ENCODE measurements at places on chromosomes 16 and 17.
A peak's percentile ranks its signal among the peaks of the same experiment; 100 is the strongest.

GRCh38 chr17:78645421-78646295 is 68.5 kb upstream of the DNAH17 start:
- DNase-seq, result peak; percentile 55

- no peak for DNase-seq
Measured at GRCh38 chr17:8555062-8555461, 75.5 kb downstream of the MYH10 start.

DNA sequence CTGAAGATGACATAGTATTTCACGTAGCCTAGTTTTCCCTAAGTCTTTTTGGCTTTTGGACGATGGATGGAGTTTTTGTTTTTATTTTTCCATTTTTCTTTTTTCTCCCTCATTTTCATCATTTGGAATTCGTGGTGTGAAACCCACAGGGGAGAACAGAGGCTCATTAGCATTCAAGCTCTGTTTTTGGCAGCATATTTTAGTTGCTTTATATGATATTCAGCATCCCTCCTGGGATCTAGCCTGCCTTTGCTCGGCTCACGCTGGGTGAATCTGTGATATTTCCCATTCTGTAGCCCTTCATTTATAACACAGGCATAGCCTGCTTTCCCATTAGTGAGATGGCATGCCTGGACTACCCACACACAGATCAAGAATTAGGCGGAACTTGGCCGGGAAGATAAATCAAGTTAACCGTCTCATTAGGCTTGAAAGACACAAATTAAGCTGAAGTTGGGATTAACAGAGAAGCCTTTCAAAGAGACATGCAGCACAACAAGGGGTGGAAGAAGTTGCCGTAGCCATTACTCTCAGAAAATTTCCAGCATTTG is 20.1 kb upstream of the CLEC19A start:
- DNase-seq, result no peak

DNA sequence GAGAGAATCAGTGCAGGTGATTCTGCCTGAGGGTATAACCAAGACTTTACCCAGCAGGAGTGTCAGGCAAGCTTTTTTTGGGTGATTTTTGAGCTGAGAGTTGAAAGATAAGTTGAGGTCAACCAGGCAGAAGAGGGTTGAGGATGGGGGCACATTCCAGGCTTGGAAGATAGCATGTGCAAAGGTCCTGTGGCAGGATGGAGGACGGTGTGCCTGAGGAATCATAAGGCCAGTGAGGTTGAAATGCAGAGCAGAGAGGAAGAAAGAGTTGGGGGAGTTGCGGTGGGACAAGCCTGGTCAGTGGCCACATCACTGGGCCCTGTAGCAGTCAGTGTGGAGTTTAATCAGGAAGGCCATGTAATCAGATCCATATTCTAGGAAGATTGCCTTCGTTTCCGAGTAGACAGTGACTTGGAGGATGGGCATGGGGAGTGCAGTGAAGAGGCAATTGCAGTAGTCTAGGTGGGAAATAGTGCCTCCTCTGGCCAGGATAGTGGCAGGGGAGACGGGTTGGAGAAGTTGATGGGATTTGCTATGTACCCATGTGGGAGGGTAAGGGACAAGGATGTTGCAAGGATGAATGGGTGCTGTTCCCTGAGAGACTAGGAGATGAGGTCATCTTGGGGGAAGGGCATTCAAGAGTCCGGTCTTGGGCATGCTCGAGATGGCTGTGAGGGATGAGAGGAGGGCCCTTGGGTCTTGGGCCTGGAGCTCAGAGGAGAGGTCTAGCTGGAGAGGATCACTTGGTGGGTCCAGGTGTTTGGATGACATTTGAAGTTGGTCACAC is 3.9 kb downstream of the PLEKHG4 start:
- DNase-seq, result no peak

GRCh38 chr17:77466140-77466539 is 325.4 kb downstream of the SEC14L1 start:
- DNase-seq, result no peak

- no peak for DNase-seq
Measured at GRCh38 chr17:55763856-55764255, 13.0 kb downstream of the PCTP start.
